ENCODE measurements at places on chromosomes 4 and X.

DNA sequence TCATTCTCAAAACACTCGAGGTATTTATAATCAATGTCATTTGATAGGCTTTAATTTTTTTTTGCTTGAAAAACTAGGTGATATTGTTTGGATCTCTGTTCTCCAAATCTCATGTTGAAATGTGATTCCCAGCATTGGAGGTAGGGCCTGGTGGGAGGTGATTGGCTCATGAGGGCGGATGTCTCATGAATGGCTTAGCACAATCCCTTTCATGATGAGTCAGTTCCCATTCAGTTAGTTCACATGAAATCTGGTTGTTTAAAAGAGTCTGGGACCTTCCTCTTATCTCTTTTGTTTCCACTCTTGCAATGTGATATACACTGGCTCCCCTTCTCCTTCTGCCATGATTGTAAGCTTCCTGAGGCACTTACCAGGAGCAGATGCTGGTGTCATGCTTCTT lies 638.7 kb downstream of the DMD start:
- no peak for DNase-seq

- DNase-seq, result no peak
These were observed 130.5 kb downstream of the DCK start for GRCh38 chr4:71123951-71124350.

DNA sequence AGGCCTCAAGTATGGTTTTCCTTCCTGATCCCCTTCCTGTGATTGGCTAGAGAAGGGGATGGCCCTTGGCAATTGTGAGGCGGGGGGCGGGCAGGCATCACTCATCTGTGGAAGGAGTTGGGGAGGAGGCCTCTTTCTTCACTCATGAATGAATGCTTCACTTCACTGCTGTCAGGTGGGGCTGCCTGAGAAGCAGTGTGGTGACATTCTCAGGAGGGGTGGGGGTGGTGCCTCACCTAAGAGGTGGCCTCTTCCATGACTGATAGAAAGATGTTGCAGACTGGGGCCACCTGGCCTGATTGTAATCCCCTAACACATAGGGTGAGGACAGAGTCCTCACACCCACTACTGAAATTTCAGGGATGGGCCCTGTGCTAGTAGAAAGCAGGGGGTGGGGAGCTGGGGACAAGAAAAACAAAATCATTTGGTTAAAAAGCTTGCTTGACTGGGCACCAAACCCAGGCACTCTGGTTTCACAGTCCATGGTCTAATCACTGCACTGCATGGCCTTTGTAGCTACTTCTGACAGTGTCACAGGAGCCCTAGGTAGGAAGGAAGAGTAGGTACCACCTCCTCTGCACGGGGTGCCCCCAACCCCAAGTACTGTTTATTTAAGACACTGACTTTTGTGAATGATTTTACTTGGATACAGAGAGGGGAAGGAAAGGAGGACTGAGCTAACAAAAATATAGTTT lies 5.6 kb upstream of the HOPX start:
- no peak for DNase-seq

GRCh38 chr4:138013625-138014024 lies 228.5 kb downstream of the SLC7A11 start:
- DNase-seq, result no peak

DNA sequence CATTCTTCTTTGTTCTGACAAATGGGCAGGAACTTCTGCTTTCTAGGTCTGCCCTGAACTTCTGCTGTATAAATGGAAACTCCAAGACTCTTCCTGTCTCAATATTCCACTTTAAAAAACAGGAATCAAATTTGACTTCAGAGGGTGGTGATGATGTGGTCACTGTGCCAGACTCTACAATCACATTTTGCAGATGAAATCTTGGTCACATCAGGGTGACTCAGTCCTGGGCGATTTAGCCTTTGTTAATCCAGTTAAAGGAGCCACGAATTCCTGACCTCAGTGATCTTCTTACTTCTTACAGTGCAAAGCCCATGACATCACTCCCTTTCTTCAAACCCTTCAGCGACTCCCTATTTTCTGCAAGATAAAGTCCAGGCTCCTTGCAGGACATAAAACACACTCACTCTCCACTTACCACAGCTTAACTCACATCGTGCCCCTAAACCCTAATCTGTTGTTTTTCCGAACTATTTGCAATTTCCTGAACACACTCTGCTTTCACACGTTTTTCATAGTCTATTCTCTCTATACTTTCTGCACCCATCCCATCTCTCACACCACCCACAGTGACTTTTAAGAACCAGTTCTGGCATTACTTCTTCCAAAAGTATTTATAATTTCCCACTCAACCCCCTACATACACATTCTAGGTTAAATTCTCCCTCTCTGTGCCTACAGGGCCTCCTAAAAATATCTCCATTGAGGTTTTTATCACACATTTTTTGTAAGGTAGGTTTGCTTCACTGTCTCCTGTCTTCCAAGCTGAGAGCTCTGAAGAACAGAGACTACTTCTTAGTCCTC lies 11.1 kb downstream of the GASK1B start:
- DNase-seq, result no peak

- DNase-seq, result no peak
These were observed 451.5 kb downstream of the PCDH11X start for GRCh38 chrX:92230628-92231027.
